ENCODE measurements at places on chromosomes 11 and 22.

GRCh38 chr11:111423250-111423615, 44.2 kb upstream of the POU2AF1 start:
- no peak for DNase-seq

DNA sequence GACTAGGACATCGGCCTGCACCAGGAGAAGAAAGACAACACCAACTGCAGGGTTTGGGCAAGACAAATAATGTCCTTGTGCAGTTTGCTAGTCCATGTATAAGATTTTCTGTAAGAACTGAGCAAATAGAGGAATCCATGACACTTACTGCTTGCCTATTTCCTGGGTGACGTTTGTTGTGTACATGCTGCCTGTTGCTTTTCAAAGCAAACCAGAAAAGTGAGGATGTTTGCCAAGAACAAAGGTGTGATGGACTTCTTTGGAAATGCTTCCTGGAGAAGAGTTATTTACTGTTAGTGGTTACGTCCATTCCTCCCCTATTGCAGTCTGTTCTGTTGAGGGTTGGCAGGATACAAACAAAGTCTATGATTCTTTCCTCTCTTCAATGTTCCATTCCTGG, 126.5 kb downstream of the CASP12 start:
- DNase-seq, result no peak

- DNase-seq, result no peak
Measured at GRCh38 chr11:94593030-94593429, 25.9 kb downstream of the PIWIL4 start.

DNA sequence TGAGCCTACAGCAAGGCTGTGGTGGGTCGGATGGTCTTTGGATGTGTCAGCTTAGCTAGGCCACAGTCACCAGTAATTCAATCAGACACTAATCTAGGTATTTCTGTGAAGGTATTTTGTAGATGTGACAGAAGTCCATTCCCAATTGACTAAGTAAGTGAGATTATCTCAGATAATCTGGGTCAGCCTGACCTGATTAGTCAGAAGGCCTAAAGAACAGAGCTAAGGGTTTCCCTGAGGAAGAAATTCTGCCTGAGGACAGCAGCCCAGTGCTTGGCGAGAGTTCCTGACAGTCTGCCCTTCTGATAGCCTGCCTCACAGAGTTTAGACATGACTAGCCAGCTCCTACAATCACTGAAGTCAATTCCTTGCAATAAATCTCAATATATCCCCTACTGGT, 28.7 kb downstream of the GUCD1 start:
- no peak for DNase-seq

DNA sequence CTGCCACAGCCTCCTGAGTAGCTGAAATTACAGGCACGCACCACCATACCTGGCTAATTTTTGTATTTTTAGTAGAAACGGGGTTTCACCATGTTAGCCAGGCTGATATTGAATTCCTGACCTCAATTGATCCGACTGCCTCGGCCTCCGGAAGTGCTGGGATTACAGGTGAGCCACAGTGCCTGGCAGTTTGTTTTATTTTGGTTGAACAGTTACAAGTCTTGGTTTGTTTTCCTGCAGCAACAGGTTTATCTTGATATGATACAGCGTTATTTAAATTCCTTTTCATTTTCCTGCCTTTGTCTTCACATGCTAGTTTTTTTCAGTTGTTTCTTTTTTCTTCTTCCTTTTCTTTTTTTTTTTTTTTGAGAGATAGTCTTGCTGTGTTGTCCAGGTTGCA, 4.0 kb upstream of the SLC3A2 start:
- no peak for DNase-seq
